OCI-LY7 (cell line): ENCODE measurements at places on chromosomes 2 and 18.
A peak's percentile ranks its signal among the peaks of the same experiment; 100 is the strongest.

- no peak for DNase-seq
Measured at GRCh38 chr2:11819235-11819729, 72.8 kb downstream of the LPIN1 start.

- DNase-seq: no peak
Measured at GRCh38 chr18:25830787-25831186, 259.6 kb downstream of the SS18 start.

GRCh38 chr18:45155526-45155925 lies 459.8 kb upstream of the SLC14A2 start:
- no peak for DNase-seq

DNA sequence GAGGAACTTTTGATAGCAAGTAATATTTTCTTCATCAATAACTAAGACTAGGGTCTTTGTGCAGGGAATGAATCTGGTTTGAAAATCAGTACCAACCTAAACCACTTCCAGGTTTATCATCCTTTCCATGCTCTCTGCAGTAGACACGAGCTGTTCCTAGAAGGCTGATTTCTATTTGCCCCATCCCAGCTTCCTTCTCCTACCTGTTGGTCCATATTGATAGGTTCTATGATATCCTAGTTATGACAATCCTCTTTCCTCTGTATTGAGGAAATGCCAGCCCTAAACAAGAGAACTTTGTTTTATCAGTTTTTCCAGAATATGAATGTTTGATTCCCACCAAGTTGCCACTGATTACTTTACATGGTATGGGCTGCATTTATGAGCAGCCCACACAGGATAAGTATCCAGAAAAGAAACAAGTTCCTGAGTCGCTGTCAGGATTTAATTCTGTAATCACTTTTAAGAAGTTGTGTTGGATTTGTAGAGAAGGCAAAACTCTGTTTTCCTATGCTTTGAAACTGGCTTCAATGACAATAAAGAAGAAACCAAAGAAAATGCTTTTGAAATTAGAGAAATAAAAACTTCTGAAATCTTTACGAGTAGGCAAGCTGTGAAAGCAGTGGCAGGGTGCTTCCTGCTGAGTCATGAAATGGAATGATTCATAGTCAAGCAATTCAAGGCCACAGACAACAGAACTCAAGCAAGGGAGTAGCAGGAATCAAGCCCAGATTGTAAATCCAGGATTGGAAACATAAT lies 37.3 kb upstream of the TANK start:
- no peak for DNase-seq

- DNase-seq: no peak
Measured at GRCh38 chr18:66209656-66210055, 394.2 kb downstream of the CDH19 start.

GRCh38 chr2:119026890-119027289 lies 84.9 kb downstream of the MARCO start:
- DNase-seq: no peak

DNA sequence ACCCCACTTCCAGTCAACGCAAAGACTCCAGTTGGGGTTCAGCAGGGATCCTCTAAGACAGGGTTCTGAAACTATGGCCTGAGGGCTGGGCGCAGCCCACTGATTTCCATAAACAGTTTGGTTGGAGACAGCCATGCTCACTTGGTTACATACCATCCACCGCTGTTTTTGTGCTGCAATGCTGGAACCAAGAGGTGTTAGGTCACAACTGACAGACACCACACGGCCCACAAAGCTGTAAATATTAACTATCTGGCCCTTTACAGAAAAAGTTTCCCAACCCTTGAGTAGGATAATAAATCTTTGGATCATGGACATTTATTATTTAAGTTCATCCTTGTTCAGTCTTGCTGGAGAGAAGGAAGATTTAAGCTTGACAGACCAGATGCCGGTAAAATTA lies 8.4 kb upstream of the CD226 start:
- DNase-seq: no peak

- peak; percentile 76 for DNase-seq
Measured at GRCh38 chr2:25558262-25558661, 115.1 kb downstream of the DTNB start.

DNA sequence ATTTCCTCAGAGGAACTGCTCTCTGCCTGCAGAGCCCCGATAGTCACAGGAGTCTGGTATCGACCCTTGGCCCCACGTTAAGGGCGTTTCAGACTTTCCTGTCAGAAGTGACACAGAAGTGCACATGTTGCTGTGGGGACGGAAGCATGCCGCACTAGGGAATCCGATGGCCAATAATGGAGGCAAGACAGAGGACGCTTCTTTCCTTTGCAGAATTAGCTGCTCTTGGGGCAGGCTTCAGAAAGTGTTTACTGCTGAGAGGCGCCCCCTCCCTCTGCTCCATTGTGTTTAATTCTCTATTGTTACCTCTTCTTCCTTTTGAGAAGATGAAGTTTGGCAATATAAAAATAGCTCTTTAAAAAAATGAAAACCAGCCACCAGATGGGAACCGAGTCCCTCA lies 118.6 kb upstream of the EML6 start:
- DNase-seq: no peak

- no peak for DNase-seq
Measured at GRCh38 chr2:63712748-63713147, 124.0 kb downstream of the MDH1 start.

- no peak for DNase-seq
Measured at GRCh38 chr2:166238176-166238575, 110.4 kb upstream of the SCN1A start.

GRCh38 chr18:42649331-42650035 lies 466.0 kb downstream of the RIT2 start:
- no peak for DNase-seq

DNA sequence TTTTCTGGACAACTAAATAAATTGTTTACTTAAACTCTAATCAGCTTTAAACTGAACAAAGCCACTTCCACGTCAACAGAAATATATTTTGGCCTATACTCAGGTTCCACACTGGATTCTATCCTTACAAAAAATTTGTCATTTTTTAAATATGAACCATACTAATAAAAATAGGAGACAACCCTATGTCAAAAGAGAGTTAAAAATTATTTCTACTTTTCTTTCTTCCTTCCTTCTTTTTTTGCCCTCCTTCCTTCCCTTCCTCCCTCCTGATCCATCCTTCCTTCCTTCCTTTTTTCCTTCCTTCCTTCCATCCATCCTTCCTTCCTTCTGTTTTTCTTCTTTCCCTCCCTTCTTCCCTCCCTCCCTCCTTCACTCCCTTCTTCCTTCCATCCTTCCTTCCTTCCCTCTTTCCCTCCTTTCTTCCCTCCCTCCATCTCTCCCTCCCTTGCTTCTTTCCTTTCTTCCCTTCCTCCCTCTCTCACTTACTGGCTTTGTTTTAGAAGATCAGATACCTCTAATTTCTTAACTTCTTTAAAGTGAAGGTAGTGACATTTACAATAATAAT lies 1444.9 kb downstream of the DPP10 start:
- DNase-seq: no peak

DNA sequence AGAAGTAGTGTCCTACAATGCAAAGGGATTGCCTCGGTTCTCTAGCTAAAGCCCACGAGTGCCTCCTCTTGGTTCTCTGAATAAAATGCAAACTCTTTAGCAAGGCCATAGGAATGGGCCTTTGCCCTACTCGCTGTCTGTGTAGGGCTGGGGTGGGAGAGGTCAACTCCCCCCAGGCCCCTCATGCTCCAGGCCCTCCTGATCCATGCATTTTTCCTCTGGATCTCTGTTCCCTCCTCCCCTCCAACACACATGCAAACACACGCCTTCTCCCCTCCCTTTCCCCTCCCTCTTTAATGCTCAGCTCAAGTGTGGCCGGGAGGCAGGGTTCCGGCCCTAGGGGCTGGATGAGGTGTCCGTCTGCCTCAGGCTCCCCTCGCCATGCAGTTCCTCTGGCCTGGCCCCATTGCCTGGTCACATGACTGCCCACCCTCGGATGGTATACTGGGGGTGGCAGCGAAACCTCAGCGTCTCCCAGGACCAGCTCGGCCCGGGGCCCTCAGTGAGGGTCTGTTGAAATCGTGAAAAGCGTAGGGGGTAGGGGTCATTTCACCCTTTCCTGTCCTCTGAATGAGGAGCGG lies 14.9 kb upstream of the KLF11 start:
- DNase-seq: peak; percentile 15

- DNase-seq: no peak
Measured at GRCh38 chr18:13433685-13434084, 215.1 kb downstream of the LDLRAD4 start.

GRCh38 chr2:14223576-14223975 lies 408.9 kb upstream of the LRATD1 start:
- no peak for DNase-seq

- no peak for DNase-seq
Measured at GRCh38 chr2:128053331-128053730, 25.5 kb upstream of the SAP130 start.

- no peak for DNase-seq
Measured at GRCh38 chr2:66509326-66509811, 74.4 kb downstream of the MEIS1 start.

GRCh38 chr2:204008352-204008751 lies 71.8 kb downstream of the ICOS start:
- DNase-seq: no peak

GRCh38 chr2:58304843-58305242 lies 63.7 kb upstream of the FANCL start:
- no peak for DNase-seq

GRCh38 chr2:181371195-181371594 lies 86.0 kb upstream of the ITGA4 start:
- DNase-seq: no peak

GRCh38 chr2:187991389-187991788 lies 300.3 kb upstream of the GULP1 start:
- no peak for DNase-seq

GRCh38 chr2:66688951-66689350 lies 254.0 kb downstream of the MEIS1 start:
- no peak for DNase-seq

DNA sequence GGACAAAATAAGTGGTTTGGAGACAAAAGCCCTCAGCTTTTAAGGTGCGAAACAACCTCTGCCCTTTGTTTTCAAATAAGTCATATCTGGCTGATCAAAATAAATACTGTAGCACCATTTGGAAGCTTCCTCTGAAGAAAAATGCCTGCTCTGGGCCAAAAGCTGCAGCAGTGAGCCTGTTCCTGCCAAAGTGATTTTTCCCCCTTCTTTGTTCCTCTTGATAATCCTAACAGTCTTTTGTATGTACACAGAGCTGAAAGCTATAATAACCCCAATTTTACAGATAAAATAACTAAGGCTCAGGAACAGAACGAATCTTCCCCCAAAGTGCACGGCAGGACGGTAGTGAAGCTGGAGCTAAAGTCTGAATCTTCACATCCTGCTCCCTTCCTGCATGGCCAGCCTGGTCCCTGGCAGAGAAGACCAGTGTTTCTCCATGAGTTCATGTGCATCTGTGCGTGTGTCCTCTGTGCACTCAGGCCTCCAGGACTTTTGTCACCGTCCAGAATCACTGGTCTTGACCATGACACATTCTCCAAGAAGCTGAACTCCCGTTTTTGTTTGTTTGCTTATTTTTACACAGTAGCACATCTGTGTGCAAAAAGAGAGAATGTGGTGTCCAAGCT lies 2114.1 kb upstream of the PIK3C3 start:
- no peak for DNase-seq

DNA sequence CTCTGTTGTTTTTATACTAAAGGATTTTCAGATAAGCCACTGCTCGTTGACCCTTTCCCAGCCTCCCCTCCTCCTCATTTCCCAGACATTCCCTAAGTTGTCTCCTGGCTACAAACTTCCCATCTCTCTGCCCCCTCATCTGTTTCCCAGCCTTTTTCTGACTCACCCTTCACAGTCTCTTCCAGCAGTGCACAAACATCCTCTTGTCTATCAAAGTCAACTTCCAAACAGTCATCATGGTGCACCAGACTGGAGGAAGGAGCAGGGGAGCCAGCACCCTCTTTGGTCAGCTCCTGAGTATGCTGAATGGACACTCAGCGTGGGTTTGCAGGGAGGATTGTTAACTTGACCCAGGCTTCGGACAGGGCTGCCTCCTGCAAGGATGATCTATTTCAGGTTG lies 26.6 kb upstream of the SPRED2 start:
- DNase-seq: no peak

DNA sequence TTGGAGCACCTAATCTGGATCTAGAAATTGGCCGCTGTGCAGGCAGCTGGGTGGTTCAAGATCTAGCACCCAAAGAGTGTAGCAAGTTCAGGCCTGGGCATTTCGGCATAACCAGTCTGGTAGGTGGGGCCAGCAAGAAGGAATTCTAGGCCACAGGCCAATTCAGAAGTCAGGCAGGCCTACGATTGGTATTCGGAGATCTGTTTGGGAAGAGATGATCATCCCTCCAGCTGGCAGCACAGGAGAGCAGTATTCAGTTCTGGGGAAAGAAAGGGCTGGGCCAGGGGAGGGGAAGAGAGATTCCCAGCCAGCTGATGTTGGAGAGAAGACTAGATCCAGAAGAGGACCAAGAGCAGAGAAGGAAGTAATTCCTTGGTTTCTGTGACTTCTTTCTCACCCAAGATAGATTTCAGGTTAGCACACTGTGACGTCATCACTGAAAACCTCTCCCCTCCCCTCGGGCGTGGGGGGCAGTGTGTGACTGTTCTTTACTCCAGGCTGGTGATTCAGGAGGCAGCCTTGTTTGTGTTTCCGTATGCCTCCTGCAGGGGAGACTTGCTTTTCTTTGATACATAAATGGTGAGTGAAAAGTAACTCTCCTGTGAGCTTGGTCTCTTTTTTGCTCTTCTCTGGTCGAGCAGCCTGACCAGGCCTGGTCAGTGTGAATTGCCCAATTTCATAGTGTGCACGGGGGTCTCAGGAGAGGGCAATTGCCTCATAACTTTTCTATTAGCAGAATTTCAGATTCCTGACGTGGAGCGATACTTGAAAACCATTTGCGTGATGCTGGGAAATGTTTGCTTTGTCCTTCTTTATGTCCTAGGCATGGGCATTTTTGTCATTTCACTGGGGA lies 61.1 kb downstream of the MEIS1 start:
- no peak for DNase-seq

DNA sequence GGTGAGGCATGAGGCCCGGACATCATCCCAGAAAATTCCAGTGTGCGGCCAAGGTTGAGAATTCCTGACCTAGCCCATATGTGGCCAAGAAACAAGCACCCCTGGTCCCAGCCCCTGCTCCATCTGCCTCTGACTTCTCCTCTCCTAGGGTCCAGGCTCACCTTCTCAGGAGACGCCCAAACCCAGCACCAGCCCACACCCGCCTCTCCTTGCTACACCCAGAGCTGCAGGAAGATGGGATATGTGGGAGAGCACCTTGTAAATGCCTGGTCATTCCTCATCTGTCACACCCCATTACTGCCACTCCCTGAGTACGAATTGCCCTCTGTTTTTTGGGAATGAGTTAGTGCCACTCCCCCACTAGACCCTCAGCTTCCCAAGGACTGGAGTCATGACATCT lies 7.3 kb upstream of the ATP6V1B1 start:
- no peak for DNase-seq
